ENCODE measurements at places on chromosomes 12 and 14.

DNA sequence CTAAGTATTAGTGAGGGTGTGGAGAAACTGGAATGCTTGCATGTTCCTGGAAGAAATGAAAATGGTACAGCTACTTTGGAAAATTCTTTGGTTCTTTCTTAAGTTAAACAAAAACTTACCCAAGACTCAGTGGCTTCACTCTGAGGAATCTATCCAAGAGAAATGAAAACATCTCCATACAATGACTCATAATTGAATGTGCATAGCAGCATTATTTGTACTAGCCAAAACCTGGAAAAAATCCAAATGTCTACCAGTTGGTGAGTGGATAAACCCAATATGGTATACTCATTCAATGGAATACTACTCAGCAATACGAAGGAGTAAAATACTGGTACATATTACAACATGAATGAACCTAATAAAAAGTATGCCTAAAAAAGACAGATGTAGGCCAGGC lies 18.0 kb upstream of the CRACR2A start:
- DNase-seq = peak; percentile 46

- DNase-seq = no peak
Observed at GRCh38 chr12:10339053-10339840, 31.6 kb downstream of the KLRD1 start.

GRCh38 chr12:12682284-12682683 lies 13.7 kb downstream of the GPR19 start:
- DNase-seq = peak; percentile 23

DNA sequence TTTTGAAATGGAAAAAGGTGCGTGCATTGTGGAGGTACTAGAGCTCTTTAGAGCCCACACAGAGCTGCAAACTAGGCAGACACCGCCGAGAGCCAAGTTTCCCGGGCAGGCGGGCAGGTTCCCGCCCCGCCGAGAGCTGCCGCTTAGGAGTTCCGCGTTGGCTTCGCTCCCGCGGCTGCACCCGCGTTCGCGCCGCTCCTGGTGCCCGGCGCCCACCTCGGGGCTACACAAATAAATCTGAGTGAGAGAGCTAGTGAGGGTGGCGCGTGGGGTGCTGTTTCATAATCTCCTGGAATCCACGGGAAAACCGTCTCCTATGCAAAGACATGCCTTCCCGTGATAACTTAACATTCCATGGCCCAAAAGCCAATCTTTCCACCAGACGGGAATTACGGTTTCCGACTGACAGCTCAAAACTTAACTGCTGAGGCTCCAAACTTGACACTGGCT lies 645 bp downstream of the KITLG start:
- DNase-seq = peak; percentile 84

- DNase-seq = no peak
Observed at GRCh38 chr12:89782807-89783206, 74.2 kb upstream of the ATP2B1 start.

GRCh38 chr12:121610239-121611149 lies 15.8 kb upstream of the ORAI1 start:
- DNase-seq = no peak

DNA sequence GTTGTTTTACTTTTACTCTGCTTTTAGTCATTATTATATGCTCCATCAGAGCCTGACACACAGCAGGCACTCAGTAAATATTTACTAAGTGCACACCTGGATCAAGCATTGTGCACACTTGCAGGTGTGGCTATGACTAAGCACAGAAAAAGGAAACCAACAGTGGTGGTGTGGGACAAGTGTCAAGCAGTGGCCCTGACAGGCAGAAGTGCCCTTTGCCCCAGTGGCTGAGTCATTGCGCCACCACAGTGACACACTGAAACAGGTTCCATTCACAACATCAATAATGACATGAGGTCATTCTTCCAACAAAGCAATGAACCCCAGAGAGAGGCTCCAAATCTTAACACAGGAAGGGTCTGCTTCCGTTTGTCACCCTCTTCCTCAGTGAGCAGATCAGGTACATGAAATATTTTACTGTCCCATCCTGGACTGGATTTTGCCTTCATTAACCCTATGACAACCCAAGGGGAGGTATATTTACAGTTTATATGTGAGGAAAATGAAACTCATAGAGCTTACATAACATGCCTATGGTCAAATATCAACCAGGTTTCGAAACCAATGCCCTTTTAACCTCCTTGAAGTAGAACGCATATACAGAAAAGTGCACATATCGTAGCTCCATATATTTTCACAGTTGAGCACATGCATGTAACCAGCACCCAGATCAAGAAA lies 82.6 kb upstream of the GTF2A1 start:
- DNase-seq = peak; percentile 96

DNA sequence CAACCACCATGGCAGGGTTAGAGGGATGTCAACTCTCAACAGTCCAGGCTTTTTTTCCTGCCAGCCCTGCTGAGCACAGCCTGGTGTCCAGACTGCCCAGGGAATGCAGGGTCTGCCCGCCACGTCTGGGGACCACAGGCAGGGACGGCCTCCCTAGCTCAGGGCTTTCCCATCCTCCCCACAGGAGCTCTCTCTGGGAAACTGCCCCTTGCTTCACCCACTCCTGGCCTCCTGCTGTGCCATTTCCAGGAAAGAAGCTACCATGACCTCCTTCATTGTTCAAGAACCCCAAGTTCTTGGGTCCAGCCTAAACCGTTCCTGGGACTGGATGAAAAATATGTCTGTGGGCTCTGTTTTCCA lies 4.8 kb downstream of the SCNN1A start:
- peak; percentile 72 for DNase-seq

GRCh38 chr14:95511687-95512086 lies 4.8 kb downstream of the SYNE3 start:
- no peak for DNase-seq

- no peak for DNase-seq
Observed at GRCh38 chr14:59507752-59508103, 23.4 kb downstream of the JKAMP start.

DNA sequence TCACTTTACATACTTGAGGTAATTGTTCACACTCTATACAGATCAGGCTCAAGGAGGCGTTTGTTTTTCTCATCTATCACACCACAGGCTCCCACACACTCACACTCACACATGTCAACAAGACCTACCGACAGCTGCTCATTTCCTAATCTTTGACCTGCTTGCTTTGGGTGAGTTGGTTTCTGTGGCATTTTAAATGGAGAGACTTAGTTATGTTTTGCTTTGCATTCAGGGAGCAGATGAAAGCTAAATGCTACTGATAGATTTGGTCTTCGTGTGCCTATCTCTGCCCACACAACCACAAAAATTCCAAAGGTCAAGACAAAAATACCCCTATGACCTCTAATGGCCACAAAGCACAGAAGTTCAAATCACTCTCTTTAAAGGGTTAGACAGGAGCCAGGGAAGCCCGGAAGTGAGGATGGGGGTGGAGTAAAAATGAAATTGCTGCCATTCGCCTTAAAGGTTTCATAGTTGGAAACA lies 203.5 kb upstream of the G2E3 start:
- DNase-seq = peak; percentile 92

DNA sequence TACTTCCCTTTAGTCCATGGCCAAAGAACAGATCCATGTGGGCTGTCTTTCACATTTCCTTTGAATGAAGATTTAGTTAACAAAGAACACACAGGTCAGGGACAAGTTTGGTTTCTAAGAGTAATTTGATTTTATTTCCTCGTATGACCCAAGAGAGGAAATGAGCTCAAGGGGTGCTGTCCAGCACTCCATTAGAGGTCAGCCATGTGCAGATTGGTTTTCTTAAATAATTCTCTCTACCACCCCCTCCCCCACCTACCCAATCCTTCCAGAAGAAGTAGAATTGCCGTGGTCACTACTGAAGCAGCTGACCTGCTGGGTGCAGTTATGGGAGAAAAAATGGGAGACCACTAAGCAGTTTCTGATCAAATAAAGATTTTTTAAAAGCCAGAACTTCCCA lies 13.9 kb upstream of the OAS1 start:
- no peak for DNase-seq

DNA sequence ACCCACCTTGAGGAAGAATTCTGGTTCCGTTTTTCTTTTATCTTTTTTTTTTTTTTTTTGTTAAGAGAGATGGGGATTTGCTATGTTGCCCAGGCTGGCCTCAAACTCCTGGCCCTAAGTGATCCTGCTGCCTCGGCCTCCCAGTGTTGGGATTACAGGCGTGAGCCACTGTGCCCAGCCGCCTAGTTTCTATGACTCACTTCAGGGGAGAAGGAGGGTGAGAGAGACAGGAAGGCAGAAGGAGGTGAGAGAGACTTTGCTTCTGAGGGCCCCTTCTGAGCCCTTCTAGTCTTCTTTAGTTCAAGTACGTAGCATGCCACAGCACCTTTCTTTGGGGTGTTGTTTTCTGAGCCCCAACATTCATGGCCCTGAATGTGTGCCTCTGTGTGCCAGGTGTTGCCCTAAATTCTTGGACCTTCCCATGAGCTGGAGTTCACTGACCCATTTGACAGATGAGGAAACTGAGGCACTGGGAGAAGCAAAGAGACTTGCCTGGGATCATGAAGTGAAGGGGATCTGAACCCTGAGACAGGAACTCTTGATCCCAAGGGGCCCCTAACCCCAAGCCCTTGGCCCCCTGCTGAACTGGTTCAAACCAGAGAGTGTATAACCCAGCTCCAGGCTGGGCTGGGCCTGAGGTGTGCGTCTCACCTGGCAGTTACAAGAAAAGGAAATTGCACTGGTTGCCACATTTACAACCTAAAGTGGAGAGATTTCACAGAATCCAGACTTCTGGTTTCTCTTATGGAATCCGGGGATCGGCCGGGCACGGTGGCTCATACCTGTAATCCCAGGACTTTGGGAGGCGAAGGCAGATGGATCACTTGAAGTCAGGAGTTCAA lies 20.8 kb downstream of the SH2B3 start:
- DNase-seq = no peak

DNA sequence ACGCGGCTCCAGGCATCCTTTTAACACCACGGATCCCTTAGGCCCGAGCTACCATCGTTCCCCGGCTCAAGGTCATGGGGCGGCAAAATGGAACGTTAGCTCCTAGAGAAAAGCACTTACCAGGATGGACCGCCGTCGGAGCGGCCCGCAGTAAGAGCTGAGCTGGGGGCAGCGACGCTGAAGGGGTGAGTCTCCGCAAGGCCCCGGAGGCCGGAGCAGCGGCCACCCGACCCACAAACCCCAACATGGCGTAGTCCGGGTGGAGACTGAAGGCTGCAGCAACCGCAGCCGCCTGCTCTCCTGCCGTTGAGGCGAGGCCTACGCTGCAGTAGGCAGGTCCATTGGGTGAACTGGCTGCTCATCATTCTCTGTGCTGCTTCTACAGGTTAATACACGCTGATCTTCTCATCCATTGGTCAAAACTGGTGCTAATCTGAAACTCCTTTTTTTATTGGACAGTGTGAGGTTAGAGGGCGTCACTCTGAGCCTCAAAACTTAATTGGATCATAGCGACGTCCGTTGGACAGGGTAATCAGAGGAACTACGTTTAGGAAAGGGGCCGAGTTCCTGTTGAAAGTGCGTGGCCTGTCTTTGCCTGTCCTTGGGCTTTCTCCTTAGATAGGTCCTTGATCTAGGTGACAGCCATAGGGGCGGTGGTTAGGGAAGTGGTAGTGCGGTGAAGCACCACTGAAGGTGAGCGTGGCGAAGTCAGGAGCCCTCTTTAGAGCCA lies at the start of gene ATP5F1B:
ATP5F1B (minus strand) TSS at position 268 of the 730 bp plus-strand sequence; CDS start at position 247, 21 bp downstream.
- peak; percentile 100 for DNase-seq

GRCh38 chr12:78612190-78612589 lies 252.4 kb upstream of the SYT1 start:
- DNase-seq = no peak

DNA sequence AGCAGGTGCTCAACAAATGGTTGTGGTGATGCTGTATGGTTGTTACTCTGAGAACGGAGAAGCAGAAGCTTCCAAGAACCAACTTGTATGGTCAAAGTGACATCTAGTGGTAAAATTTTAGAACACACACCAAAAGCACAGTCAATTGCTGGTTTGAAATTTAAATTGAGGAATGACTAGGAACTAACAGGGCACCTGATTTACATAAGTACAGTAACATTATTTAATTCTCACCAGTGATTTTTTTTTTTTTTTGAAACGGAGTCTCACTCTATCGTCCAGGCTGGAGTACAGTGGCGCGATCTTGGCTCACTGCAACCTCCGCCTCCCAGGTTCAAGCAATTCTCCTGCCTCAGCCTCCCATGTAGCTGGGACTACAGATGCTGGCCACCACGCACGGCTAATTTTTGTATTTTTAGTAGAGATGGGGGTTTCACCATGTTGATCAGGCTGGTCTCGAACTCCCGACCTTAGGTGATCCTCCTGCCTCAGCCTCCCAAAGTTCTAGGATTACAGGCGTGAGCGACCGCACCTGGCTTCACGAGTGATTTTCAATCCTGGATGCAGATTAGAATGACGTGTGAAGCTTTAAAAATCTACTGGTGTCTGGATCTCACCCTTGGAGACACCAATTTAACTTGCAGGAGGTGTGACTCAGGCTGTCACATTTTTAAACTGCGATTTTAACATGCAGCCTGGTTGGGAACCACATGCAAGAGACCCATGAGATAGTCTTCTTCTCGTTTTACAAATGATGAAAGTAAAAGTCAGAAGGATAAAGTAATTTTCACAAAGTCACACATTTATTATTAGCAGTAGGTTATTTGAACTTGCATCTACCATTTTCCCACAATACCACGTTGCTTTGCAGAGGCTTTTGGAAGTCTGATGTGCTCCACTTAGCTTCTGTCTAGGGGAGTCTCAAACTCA lies 14.1 kb upstream of the NUMB start:
- peak; percentile 85 for DNase-seq

- peak; percentile 8 for DNase-seq
Observed at GRCh38 chr14:101838476-101838875, 77.0 kb downstream of the PPP2R5C start.

DNA sequence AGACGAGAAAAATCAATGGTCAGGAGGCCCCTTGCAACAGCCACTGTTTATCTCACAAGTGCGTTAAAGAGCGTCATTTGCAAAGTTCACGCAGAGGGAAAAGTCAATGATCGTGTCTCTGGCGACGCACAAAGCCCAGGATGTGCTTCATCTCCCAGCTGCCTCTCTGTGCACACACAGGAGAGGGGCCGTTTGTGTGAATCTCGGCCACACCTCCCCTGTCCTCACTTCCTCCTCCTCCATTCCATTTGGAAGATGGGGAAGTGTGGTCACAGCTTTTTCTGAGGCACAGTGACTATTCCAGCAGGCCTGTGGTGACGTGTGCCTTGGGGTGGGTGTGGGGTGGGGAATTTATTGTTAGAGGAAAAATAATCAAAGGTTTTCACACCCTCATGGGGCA lies 90.4 kb downstream of the RBM19 start:
- DNase-seq = peak; percentile 33

GRCh38 chr12:25715102-25715501 lies 162.0 kb upstream of the LMNTD1 start:
- DNase-seq = no peak

DNA sequence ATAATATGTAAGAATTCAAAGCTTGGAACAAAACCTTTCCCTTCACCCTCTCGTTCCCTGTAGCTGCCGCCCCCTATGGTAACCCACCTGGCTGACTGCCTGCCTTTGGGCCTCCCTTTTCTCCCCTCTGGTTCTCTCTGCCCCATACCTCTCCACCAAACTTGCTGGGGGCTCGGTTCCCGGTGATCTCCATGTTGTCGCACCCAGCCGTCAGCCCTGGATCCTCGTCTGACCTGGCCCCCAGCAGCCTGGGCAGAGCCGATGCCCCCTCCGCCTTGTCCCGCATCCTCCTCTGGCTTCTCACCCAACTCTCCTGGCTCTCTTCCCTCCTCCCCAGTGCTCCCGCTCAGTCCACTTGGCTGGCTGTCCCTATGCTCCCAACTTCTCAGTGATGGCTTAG lies 4.5 kb downstream of the CYP46A1 start:
- no peak for DNase-seq
